ENCODE measurements at places on chromosomes 5 and 9.

DNA sequence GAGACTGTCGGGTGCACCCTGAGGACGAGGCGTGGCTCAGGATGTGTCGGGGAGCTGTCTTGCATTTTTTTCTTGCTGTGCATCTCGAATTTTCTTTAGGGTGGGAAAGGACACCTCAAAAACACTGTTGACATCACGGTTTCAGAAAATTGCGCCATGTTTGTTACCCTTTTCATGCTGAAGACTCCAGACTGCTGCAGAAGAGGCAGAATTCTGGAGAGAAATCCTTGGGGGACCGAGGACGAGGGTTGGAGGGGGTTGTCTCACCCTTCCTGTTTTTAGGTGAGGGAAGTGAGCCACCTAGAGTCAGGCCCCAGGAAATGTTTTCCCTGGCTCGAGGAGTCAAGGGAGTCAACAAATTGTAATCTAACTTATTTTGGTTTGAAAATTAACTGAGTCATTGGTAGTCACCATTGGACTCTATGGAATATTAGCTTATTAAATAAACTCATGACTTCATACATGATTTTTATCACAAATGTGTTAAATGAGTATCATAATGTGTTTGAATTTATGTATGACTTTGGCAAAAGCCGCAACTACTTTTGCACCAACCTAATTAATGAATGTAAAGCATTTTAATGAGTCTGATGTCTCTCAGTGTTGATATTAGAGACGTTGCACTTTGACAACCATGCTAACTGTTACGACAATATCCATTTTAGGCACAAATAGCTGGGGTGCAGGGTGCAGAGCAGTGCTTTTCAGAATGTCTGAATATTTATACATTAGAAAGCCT lies 724 bp upstream of the LYSMD3 start:
- peak; percentile 69 for DNase-seq

- DNase-seq: no peak
Measured at GRCh38 chr5:40676613-40677343, 2.9 kb upstream of the PTGER4 start.

DNA sequence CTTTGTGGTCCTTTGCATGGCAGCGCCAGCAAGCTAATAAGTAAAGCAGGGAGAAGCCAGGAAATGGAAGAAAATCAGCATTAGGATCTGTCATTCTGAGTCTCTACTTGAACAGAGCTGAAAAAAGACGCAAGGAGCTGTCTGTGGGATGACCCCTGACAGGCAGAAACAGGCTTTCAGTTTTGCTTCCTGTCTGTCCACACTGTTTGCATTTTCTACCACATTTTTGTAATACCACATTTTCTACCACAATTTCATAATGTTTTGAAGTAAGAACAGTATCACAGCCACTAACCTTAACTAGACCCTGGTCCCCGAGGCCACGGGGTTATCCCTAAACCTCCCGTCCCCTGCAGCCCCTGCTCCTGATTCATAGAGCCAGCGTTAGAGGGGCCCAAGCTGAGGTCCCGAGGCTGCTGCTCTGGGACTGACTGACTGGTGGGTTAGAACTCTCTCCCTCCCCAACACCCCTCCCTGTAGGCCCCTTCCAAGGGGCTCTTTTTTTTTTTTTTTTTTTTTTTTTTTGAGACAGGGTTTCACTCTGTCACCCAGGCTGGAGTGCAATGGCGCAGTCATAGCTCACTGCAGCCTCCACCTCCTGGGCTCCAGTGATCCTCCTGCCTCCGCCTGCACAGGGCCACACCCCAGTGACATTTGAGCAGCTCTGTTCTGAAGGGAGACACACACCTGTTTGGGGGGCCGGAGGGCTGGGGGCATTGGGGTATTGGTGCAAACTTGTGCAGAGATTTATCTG lies 4.0 kb upstream of the CLIC3 start:
- DNase-seq: no peak

GRCh38 chr5:3153226-3153858 lies 401.9 kb upstream of the IRX2 start:
- DNase-seq: no peak

- no peak for DNase-seq
Measured at GRCh38 chr5:139900546-139901250, 105.1 kb downstream of the PSD2 start.

DNA sequence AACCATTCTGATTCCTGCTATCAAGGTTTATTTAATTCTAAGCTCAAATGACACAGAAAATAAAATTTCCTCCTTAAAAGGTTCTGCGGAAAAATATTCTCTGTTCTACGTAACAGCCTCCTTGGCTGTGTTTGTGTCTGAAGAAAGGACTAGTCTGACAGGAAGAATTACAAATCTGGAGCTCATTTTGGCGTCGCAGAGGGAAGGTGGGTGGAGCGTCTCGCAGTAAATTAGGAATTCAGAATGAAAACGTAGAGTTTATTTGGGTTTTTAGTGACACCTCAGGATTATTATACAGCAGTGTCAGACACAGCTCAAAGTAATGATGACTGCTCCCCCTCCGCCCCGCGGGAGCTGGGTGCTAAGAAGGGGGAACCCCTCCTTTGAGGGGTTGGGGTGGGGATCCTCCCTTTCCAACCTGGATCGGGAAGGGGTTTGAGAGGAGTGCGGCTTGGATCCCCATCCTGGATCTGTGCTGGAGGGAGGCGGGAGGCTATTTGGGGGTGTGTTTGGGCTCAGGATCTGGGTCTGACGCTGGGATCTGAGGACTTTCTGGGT lies 933 bp upstream of the TGFBR1 start:
- no peak for DNase-seq

DNA sequence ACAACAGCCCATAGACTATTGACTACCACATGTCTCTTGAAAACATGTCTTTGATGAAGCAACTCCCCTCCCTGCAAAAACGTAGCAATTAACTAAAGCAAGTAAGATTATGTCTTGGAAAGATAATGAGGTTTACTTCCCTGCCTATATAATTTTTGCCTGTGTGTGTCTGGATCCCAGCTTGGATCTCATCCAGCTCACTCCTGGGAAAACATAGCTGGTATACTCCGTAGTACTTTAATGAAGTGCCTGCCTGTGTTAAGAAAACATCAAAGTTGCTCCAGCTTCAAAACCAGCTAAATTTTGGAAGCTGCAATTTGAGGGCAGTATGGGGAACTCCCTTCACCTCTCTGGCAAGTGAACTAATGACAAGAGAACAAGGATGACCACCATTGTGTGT lies 182.6 kb upstream of the C9orf72 start:
- DNase-seq: no peak

- DNase-seq: no peak
Measured at GRCh38 chr9:85339338-85339737, 402.4 kb downstream of the AGTPBP1 start.

DNA sequence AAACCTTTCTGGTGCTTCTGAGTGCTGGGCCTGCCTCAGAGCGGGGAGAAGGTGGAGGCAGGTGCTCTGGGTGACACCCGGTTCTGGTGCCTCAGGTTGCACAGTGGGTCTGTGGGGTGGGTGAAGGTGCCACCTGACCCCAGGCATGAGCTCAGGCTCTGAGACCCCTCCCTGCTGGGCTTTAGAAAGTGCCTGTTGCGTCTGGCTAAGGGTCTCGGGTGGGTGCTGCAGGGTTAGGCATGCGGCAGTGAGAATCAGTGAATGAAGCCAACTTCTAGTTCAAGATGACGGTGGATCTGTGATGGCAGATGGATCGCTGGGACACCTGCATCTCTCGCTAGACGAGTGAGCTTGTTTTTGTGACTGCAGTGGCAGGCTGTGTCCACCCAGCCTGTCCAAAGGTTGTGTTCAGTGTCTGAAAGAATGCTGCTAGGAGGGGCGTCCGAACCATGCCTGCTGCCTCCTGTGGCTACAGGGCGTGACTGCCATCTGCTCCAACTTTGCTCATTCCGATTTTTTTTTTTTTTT lies 5.0 kb downstream of the SQSTM1 start:
- DNase-seq: no peak

DNA sequence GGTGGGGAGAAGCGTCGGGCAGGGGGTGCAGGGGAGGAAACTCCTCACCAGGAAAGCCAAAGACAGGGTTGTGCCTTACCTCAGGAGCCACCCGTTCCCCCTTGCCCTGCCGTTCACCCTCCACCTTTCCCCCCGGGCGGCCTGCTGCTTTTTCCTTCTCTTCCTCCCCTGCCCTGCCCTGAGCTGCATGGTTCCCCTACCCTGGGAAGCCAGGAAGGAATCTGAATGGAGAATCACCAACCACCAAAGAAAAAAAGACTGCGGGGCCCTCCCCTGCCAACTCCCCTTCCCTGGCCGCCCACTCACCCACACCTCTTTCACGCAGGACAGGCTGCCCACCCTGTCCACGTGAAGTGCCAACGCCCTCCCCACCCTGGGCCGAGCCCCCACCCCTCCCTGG lies 820 bp upstream of the NFX1 start:
- no peak for DNase-seq

DNA sequence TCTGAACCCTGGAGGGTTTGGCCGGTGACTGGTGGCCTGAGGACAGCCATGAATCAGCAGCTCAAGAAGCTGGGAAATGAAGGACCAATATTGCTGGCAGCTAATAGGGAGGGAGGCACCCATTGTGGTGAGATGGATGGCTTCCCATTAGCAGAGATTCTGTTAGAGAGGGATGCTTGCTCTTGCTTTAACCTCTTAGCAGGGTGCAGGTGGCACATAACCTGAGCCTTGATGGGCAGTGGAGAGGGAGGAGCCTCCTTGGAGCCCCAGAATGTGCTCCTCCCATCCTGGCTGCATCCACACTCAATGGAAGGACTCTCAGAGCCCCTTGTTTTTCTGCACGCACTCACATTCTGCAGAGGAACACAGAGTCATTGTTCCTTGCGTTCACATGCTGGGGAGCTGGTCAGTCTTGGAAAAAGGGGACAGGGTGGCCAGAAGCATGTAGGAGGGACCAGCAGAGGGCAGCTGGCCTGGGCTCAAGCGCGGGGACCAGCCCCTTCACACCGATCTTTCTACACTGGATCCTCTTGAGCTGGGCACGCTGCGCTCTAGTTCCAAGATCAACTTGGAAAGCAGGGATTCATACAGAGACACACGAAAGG lies 161.8 kb downstream of the MED10 start:
- DNase-seq: no peak

DNA sequence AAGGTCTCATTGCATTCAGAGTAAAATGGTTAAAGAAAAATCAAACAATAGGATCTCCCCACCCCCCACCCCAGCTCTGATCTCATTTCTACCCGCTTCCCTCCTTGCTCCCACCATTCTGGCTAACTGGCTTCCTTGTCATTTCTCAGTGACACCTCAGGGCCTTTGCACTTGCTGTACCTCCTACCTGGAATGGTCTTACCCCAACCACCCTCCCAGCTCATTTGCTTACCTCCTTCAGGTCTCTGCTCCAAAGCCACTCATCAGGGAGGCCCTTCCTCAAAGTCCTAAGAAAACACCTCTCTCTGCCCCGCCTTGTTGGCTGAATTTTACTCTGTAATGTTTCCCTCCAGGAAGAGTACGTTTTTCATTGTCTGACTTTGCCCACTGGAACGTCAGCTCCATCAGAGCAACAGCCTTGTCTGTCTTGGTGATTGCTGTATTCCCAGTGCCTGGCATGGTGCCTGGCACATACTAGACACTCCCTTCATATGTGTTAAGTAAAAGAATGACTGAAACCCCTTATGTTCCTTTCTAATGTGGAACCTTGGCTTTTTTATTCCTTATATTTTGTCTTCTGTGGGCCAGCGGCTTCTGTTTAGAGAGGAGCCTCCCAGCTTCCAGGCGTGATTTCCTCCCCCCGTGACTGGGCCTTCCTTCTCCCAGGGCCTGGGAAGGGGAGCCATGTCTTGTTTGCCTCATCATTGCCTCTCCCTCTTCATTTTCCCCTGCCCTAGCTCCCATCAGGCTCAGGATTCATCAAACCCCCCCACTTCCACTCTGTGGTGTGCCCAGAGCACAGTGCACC lies 26.9 kb downstream of the NEURL1B start:
- no peak for DNase-seq

DNA sequence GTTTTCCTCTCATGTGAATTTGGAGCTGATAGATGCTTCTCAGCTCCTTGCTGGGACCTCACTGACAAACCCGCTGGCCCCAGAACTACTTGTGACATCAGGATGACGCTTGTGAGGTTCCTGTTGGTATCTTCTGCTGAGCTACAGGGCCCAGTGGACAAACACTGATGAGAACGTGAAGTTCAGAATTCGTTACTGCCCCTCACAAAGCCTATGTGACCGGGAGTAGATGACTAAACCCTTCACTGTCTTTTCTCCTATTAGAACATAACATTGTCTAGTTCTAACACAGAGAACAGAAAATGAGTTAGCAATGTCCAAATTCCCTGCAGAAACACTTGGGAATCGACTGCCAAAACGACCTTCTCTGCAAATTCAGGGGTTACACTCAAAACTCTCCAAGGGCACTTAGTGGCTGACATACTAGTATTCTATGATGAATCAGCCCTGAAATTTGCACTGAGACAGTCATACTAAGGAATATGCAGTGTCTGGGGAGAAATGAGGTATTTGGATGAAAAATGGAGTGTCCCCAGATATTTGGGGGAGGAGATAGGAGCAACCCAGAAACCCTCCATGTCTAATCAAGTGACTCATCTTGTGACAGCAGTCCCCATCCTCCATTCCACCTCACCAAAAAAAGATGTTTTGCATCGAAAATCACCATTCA lies 143.2 kb upstream of the TRIM32 start:
- DNase-seq: no peak

GRCh38 chr5:168874713-168875380 lies 295.7 kb upstream of the PANK3 start:
- no peak for DNase-seq

GRCh38 chr9:98373609-98374008 lies 118.2 kb upstream of the TBC1D2 start:
- no peak for DNase-seq

- no peak for DNase-seq
Measured at GRCh38 chr5:75337366-75338021, 474 bp downstream of the HMGCR start.

DNA sequence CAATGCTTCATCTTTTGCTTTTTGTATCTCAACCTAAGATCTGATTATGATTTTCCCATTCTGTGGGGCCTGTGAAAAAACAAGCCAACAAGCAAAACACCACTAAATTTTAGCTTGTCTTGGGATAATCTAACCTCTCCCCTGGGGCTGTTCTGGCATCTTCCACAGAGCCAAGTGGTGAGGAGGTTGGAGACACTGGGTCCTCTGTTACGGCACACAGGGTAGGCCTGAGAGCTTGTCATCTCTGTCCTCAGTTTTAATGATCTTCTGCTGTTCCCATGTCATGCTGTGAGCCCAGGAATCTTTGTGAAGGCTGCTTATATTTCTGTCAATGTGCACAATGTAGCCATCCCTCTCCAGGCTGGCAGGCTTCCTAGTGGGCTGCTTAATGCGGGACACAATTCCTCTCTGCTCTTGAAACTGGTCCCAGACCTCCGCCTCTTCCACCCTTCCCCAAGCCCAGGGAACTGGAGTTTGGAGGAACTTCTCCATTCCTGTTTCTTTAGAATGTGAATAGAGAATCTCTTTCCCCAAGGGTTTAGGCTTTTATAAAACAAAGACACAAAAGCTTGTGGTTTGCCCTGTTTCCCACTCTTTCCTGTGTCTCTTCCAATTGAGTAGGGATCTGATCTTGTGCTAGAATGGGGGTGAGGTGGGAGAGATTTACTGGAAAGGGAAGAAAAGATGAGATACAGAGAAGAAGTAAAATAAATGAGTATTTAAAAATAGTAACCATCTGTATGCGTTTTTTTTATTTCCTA lies 30.9 kb upstream of the SEMA6A start:
- peak; percentile 3 for DNase-seq

Measured in NCI-H446 (cell line).